ENCODE measurements at places on chromosomes 7 and 10.
A peak's percentile ranks its signal among the peaks of the same experiment; 100 is the strongest.

- peak; percentile 7 for DNase-seq
These were observed 98.9 kb downstream of the DYNC1I1 start for GRCh38 chr7:95871075-95871848.

- no peak for DNase-seq
These were observed 77.9 kb downstream of the ARHGAP22 start for GRCh38 chr10:48526846-48527505.

DNA sequence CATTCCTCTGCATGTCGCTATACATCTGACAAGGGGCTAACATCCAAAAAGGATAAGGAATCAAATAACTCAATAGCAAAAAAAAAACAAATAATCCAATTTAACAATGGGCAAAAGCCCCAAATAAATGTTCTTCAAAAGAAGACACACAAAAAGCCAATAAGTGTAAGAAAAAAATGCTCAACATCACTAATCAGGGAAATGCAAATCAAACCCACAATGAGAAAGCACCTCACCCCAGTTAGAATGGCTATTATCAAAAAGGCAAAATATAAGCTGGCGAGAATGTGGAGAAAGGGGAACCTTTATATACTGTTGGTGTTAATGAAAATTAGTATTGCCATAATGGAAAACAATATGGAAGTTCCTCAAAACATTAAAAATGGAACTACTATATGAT is 14.3 kb downstream of the ARHGAP12 start:
- DNase-seq: no peak

GRCh38 chr7:28891192-28891875 is 66.8 kb downstream of the TRIL start:
- DNase-seq: no peak

GRCh38 chr10:96587264-96588059 is 650 bp upstream of the TM9SF3 start:
- DNase-seq: peak; percentile 68

- no peak for DNase-seq
These were observed 4.0 kb downstream of the RADIL start for GRCh38 chr7:4879396-4880081.

GRCh38 chr10:128701381-128701780 is 575.2 kb upstream of the MKI67 start:
- DNase-seq: no peak

GRCh38 chr10:126252884-126253610 is 135.2 kb downstream of the ADAM12 start:
- peak; percentile 93 for DNase-seq

- DNase-seq: no peak
These were observed 144.0 kb downstream of the PLCE1 start for GRCh38 chr10:94137747-94138146.

GRCh38 chr10:51602326-51602725 is 97.1 kb downstream of the CSTF2T start:
- DNase-seq: peak; percentile 1

DNA sequence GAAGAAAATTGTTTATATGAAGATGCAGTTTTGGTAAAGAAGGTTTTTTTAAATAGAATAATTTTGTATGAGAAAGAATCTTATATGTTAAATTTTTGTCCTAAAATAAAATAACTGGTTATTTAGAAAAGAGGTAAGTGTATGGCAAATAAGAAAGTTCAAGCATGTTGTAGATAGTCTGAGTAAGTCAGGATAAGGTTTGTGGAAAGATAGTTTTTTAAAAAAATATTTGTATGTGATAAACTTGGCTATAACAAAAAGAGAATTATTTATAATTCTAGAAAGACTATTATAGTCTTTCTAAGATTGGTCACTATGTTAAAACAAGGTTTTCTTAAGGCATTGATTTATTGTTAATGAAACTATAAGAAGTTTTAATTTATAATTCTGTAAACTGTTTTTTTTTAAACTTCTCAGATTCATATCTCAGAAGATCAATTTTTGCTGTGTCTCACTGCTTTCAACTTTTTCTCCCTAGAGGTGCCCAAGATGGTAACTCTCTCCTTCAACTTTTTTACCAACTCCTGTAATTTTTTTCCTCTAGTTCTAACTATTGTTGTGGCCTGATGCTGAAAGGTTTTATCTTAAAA is 698.6 kb downstream of the CCSER2 start:
- DNase-seq: no peak

- DNase-seq: no peak
These were observed 14.0 kb upstream of the BLNK start for GRCh38 chr10:96285331-96285752.

GRCh38 chr10:127947211-127947610 is 40.3 kb downstream of the PTPRE start:
- no peak for DNase-seq

GRCh38 chr7:39249635-39250152 is 272.0 kb downstream of the POU6F2 start:
- DNase-seq: no peak

- DNase-seq: no peak
These were observed 31.3 kb upstream of the ZNRF2 start for GRCh38 chr7:30252885-30253795.

GRCh38 chr10:120742373-120742772 is 108.8 kb upstream of the WDR11 start:
- DNase-seq: no peak

DNA sequence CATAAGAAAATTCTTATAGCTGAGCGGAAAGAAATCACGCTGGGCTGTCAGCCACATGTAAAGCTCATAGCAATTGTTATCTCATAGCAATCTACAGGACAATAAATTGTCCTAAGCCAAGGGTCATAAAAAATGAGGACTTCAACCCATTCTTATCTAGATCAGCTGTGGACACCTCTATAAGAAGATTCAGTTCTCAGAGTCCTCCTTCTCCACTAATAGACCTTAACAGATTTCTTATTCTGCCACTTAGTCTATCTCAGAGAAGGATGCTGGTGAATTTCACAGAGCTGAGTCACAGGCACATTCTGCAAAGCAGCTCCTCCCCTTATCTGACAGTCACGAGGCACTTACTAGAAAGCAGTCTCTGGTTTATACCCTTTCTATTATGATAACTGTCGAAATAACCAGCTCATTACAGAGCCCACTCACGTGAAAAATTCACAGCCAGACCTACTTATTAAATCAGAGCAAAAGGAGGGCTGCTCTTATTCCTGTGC is 185.3 kb upstream of the PCLO start:
- DNase-seq: peak; percentile 4

DNA sequence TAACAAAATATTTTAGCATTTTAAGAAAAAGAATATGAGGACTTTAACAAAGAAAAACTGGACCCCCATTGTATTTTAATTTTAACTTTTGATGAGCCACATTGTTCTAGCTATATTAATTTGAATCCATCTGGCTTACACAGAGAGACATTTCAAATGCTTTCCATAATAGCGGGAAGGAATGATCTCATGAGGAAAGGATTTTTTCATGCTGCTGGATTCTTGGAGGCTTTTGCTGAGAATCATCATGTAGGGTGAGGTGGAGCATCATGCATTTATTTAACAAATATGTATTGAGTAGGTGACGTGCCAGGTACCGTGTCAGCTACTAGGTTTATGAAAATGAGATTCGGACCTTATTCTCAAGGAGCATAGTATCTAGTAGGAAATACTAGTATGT is 1006.3 kb downstream of the SORCS1 start:
- no peak for DNase-seq

Data from AG04450 (cell line).